ENCODE measurements at places on chromosomes 4 and X.

GRCh38 chr4:38672074-38672396 lies 8.0 kb downstream of the KLF3 start:
- no peak for DNase-seq

GRCh38 chr4:2595952-2596552 lies 59.6 kb downstream of the FAM193A start:
- no peak for DNase-seq

GRCh38 chr4:81723927-81724587 lies 252.3 kb upstream of the RASGEF1B start:
- no peak for DNase-seq

DNA sequence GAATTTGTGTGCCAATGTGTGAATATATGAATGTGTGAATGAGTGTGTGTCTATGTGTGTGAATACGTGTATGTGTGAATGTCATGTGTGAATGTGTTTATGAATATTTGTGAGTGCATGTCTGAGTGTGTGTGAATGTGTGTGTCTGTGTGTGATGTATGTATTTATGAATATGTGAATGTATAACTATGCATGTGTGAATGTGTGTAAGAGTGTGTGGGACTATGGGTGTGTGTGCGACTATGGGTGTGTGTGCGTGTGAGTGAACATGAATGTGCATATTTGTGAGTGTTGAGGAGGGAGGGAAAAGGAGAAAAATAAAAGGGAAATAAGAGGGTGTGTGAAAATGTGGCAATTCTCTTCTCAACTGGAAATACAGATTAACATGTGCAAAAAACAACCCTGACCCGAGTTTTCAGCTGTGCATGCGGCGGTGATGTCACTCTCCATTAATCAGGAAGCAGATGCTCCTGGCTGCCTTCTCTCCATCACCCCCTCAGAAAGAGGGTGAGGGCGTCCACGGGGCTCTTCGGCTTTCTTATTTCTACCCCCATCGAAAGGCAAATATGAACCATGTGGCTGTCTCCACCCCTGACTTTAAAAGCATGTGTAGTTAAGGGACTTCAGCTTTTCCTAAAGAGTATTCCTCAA lies 219.8 kb downstream of the MAML3 start:
- no peak for DNase-seq

- DNase-seq = no peak
Measured at GRCh38 chrX:114611018-114611619, 27.2 kb downstream of the HTR2C start.

DNA sequence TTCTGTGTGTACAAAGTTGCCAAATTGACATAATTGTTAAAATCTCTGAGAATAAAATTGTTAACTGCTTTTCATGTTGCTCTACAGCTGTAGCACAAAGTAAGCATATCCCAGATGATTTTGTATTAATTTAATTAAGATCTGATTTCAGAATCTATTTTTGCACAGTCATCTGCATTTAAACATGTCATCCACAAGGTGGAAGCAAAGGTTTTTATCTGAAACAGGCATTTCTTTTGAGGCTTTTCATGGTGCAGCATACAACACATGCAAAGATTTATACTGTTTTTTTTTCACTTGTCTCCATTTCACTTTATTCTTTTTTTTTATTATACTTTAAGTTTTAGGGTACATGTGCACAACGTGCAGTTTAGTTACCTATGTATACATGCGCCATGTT lies 51.2 kb downstream of the GC start:
- DNase-seq = no peak

DNA sequence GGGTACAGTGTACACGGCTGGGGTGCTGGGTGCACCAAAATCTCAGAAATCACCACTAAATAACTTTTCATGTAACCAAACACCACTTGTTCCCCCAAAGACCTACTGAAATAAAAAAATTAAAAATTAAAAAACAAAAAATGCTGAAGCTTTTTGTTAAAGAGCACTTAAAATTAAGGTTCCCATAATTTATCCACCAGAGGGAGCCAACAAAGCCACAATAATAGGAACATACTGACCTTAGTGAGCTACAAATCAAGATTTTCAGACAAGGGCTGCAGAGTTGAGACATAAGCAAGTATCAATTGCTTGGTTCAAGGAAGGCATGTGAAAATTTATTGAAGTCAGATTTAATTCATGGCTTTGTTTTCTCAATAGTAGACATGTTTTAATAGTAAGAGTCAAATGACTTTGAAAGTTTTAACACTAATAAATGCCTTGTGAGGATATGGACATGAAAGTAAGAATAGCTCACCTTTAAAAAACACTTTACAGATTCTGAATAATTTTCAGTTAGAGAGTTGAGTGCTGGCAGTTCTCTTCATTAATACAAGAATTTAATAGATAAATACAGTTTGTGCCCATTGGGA lies 43.0 kb upstream of the SCOC start:
- DNase-seq = no peak

DNA sequence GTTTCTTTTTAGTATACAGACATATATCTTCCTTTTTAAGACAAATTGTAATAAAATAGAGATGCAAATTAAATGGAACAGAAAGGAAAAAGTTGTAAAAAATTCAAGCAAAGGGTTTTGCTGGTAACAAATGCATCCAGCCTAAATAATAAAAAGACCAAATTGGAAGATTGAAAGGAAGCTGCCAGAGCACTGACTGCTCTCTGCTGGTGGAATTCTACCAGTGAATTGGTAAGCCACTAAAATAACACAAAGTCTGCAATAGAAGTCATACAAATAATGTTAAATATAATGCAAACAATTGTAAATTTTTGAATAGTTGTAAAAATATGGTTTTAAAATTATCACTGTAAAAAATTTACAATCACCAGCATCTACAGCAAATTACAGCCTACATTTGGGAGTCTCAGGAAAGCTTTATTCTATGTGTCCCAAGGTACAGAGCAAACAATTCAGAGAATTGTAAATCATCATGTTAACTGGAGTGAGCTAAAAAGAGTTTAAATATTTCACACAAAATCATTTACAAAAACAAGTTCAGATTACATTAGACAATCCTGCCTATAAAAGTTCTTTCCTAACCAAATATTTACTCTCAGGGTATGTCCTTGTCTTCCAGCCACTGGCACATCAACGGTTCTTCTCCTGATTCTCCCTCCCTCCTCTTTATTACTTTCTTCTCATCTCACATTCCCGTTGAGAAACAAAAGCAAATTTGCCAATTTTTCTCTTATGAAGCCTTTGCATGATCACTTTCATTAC lies 1322.5 kb downstream of the PCDH7 start:
- no peak for DNase-seq

DNA sequence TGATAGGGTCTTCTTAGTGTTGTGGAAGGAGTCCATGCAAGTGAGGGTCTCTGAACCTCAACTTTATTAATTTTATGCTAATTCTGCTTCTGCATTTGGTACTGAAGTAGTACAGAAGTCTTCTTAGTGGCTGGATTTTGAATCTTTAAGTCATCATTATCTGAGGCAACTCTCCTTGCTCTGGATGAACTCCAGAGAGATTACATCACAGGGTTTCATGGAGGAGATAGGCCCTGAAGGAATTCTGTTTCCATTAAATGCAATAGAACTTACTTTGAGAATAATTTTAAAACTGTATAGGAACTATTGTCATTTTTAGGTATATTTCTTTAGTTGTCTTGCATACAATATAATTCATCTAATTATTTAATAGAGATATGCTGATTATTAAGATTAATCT lies 451.2 kb downstream of the FAT4 start:
- no peak for DNase-seq

DNA sequence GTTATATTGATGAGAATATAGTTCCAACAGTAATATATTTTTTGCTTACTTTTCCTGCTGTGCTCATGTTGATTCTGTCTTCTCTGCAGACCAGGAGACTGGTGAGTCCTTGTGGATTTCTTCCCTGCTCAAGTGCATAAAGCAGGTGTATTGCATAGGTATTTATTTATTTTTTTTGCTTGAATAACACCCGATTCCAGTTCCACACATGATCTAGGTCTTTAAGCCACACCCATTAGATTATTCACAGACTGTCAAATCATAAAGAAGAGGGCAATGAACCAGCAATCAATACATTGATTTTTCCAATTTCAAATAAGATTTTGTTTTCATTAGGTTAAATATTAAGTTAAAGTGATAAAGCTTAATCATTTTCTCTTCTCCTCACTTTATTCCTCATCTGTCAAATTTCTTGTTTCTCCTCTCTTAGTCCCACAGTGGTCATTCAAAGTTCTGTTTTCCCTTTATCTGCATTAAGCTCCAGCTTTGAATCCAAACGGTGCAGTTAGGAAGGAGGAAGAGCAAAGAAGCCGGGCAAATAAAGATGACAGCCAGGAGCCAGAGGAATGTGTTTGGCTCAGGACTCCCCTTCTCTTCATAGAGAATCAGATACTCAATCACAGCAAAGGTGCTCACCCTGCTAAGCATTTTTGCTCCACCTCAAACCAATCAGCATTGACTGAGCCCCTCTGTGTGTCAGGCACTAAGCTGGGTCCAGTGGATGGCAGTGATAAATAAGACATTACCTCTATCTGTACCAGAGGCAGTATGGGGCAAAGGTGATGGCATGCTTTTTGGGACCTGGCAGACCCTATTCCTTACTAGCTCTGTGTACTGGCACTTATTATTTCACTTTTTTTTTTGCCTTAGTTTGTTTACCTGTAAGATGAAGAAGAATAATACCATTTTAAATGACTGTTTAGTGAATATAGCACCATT lies at the start of gene ADH1A:
TSS of gene ADH1A (minus strand) at position 138 of the 939 bp plus-strand sequence. CDS start at position 67, 71 bp downstream.
- no peak for DNase-seq

DNA sequence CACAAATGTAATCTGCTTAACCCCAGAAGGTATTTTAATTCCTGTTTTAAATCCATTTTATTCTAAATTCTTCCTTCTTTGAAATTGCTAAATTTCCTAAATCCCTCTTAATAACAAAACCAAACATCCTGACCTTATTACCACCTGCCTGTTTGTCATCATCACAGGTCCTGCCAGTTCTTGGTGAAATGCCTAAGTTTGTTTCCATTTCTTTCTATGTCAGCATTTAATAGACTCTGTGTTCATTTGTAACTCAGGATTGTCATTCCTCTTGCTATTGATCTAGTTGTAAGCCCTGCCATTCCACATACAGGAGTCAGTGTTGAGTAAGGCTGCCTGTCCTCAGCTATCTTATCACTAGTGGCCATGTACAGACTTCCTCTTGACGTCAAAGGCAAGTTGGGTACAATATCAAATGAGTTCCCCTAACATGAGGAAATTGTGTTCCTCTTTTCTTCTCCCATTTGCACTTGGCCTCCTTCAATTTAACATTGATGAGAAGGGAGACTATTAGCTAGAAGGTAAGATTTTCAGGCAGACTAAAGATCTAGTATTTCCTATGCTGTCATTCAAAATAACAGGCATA lies 440.1 kb downstream of the AFF2 start:
- DNase-seq = no peak

DNA sequence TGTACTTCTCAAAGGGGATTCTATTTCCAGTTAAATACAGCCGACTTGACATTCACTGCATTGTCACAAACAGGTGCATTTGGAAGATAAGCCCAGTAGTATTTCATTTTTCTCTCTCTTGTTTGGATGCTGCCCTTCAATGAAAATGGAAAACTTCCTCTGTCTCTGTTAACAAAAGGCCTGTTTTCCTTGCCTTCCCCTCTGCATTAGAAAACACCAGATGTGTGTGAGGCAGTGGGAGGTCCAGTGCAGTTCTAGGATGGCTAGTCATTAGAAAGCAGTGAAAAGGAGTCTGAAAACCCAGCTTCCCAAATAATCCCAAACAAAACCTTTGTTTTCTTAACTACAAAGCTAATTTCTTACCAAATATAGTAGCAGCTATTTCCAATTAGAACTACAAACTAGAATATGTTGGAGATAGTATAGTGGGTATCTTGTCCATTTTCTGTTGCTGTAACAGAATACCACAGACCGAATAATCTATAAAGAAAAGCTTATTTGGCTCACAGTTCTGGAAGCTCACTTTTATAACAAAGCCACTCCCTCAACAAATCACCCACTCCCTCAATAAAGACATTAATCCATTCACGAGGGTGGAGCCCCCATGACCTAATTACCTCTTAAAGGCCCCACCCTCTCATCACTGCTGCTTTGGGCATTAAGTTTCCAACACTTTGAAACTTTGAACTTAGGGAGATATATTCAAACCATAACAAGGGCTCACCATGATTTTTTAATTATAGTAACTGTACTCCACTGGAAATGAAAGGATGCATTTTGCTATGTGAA lies 452.1 kb upstream of the RPS6KA3 start:
- DNase-seq = no peak

DNA sequence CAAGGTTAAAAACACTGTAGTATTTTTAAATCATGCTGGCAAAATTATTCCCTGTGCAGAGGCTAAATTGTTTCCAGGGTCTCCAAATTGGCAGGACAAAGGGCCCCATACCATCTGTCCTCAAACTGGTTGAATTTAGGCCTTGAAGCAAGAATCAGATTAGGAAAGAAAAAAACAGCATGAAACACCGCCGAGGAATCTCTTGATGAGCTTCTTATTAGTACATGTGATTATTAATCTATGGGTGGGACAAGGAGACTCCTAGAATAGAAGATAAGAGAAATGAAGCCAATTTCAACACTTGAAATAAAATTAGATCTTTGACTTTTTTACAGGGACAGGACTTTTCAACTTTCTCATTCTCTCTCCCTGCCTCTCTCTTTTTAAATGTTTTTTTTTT lies 7.1 kb upstream of the CLNK start:
- DNase-seq = no peak

DNA sequence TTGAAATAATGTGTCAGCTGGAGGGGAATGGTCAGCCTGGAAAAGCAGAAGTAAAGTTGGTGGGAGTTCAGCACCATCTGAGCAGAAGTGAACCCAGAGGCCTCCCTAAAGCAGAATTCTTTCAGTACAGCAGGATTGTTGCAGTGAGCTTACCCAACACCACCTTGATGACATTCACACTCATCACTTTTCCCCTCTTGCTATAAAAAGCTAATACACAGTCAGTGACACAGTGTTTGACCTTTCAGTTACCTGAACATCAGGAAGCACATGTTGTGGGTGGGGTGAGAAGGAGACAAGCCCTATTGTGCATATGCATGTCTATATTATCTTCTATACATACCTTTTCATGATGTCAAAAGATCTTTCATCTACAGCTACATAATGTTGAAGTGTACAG lies 624.7 kb upstream of the ZFP42 start:
- no peak for DNase-seq

DNA sequence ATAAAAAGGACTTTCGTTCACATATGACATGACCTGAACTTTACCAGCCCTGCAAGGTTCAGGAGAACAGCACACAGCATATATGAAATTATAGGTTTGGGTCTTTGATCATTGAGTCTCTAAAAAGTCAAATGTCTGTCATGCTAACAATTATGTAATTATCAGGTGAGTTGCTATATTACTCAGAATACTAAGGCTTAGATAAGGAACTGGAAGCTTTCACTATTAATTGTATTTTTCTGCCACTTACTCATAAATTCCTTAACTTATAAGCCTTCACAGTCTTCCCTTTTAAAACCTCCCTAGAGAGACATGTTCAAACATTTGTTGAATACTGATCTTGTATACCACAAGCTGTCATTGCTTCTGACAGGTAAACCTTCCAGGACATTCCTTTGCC lies 292.8 kb upstream of the MAGEB2 start:
- DNase-seq = no peak

DNA sequence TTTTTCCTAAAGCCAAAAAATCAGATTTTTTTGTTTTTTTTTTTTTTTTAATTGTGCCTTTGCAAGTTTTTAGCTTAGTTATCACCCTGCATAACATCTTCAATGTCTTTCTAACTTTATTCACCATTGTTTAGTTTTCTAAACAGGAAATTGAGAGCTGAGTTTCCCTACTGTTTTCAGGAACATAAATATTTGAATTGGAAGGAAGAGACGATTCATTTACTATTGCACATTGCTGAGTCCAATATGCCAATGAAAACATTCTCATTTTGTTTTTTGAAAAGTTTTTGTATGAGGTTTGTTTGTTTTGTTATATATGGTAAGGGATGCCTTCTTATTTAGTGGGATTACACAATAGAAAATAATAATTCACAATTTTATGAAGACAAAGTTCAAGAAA lies 148.4 kb downstream of the ANKRD50 start:
- DNase-seq = no peak

Data from esophagus squamous epithelium (tissue), 5 donors.